ENCODE measurements at places on chromosomes 5 and 9. TPM values are rescaled to one million over a fixed set of nuclear protein-coding genes. Genes with fewer than 3 reads are reported as not detected.

- DNase-seq, result no peak
Observed at GRCh38 chr9:69190863-69191181, 16.7 kb downstream of the TJP2 start.

GRCh38 chr5:149466457-149466972, 84.7 kb downstream of the CSNK1A1 start:
- DNase-seq, result no peak

PTGES gene
- 5.0 TPM for polyA plus RNA-seq

ZDHHC11 gene
- 10.1 TPM for polyA plus RNA-seq

Measured in renal cortex interstitium (tissue), 15 donors.